ENCODE measurements at places on chromosomes 1 and 21. TPM values are rescaled to one million over a fixed set of nuclear protein-coding genes. Genes with fewer than 3 reads are reported as not detected.

GRCh38 chr1:51575406-51576084, 41.3 kb upstream of the OSBPL9 start:
- no peaks in the 10 kb centered on the region for H3K27me3 ChIP-seq
- H3K36me3 ChIP-seq = no peaks in the 10 kb centered on the region
- no peak overlapping the region for H3K4me3 ChIP-seq
- peaks cover 29% of the 10 kb centered on the region for H3K4me1 ChIP-seq

MSH4 gene
- 0.26 TPM for total RNA-seq

DNA sequence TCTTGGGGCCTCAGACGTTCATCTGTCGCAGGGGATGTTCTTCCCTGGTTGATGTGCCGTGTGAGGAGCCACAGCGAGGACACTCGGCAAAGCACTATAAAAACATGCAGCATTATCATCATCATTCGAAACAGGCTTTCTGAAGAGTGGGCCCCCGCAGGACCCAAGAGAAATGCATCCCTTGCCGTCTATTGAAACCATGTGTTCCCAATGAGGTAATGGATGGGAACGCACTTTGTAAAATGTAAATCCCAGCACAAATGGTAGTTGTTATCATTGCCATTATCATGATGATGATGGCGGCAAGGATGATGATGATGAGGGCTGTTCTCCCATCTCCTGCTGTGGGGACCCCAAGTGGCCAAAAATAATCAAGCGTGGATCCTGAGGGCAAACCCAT, 76.8 kb downstream of the GLIS1 start:
- peaks cover 5% of the 10 kb centered on the region for H3K4me1 ChIP-seq
- peaks cover 2% of the 10 kb centered on the region for H3K36me3 ChIP-seq
- peaks cover 29% of the 10 kb centered on the region for H3K27me3 ChIP-seq
- DNase-seq = no peak
- no peak overlapping the region for H3K27ac ChIP-seq
- no peak overlapping the region for H3K4me3 ChIP-seq

CASZ1 gene
- 21.2 TPM for total RNA-seq

GRCh38 chr1:1026599-1027413, 6.9 kb downstream of the AGRN start:
- H3K27me3 ChIP-seq = peaks cover 2% of the 10 kb centered on the region
- DNase-seq = no peak
- H3K27ac ChIP-seq = no peak overlapping the region
- no peaks in the 10 kb centered on the region for H3K36me3 ChIP-seq
- no peak overlapping the region for H3K4me3 ChIP-seq
- no peaks in the 10 kb centered on the region for H3K4me1 ChIP-seq

PTAFR gene
- total RNA-seq = 2.4 TPM

GRCh38 chr1:210394281-210394821, 65.6 kb downstream of the HHAT start:
- no peaks in the 10 kb centered on the region for H3K27me3 ChIP-seq
- no peak for DNase-seq
- no peak overlapping the region for H3K27ac ChIP-seq
- peaks cover 10% of the 10 kb centered on the region for H3K36me3 ChIP-seq
- no peak overlapping the region for H3K4me3 ChIP-seq

MIS18A gene
- total RNA-seq = 2.8 TPM

- H3K4me3 ChIP-seq = no peak overlapping the region
- peaks cover 4% of the 10 kb centered on the region for H3K36me3 ChIP-seq
- H3K4me1 ChIP-seq = peaks cover 13% of the 10 kb centered on the region
- H3K27ac ChIP-seq = no peak overlapping the region
- DNase-seq = no peak
- peaks cover 78% of the 10 kb centered on the region for H3K27me3 ChIP-seq
These were observed 2.1 kb downstream of the C1orf21 start for GRCh38 chr1:184388971-184389370.
